ENCODE measurements at places on chromosomes 3 and 15.

DNA sequence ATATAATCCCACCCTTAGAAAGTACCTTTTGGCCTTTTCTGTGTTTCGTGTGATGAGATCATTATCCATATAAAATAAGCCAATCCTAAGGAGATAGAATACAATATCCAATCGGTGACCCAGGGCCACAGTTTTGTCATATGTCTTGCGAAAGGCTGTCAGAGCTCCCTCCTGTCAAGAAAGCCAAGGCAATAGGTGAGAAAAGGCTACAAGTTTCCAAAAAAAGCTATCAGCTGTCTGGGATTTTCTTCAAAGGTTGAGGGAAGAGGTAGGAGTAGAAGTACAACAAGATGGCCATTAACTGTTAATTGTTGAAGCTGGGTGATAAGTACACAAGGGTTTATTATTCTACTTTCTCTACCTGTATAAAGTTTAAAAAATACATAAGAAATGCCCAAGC, 4.0 kb downstream of the PSMD6 start:
- DNase-seq, result no peak

DNA sequence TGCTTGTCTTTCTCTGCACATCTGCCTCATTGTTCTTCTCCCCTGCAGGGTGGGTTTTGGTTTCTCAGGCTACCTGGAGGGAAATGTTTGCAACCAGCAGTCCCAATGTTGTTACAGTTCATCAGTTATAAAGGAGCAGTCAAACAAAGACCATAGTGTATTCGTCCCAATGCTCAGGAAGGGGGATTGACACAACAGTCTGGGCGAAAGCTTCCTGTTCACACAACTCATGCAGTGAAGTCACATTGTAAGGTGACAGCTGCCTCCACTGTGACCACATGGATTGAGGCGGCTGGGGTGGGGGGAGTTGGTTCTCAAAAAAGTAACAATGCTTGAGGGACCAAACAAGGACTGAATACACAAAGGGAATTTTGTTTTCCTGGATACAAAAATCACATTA, 28.8 kb upstream of the TF start:
- no peak for DNase-seq

DNA sequence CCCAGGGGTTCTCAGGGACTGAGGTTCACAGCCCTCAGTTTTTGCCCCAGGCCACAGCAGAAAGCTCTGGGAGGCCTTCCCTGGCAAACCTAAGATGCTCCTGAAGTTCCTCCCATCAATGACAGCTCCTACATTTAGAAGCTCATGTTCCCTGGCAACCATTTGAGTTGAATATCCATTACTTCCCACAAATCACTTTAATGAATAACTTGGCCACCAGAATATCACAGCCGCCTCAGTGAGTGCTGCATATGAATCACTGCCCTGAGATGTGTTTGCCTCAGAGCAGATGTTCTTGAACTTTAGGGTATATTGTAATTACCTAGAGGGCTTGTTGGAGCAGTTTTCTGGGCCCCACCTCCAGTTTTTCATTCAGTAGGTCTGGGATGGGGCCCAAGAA, 27.4 kb downstream of the SLCO2A1 start:
- DNase-seq, result no peak

- DNase-seq, result no peak
These were observed 1.8 kb downstream of the HCN4 start for GRCh38 chr15:73366766-73367623.

DNA sequence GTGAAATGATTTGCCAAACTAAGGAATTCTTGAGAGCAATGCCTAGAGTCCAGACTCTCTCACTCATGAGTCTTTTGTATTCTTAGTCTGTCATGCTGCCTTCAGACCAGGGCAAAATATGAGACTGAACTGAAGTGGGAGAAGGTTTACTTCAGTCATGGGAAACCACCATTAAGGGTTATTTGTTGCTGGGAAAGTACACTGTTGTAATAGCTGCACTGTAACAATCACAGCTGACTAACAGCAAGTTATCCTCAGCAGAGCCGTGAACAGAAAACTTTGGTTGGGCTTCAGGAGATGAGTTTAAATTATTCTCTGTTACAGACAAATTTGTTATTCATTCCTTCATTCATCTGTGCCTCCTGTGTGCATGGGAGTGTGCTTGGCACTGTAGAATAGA, 258.5 kb downstream of the ROBO2 start:
- no peak for DNase-seq

DNA sequence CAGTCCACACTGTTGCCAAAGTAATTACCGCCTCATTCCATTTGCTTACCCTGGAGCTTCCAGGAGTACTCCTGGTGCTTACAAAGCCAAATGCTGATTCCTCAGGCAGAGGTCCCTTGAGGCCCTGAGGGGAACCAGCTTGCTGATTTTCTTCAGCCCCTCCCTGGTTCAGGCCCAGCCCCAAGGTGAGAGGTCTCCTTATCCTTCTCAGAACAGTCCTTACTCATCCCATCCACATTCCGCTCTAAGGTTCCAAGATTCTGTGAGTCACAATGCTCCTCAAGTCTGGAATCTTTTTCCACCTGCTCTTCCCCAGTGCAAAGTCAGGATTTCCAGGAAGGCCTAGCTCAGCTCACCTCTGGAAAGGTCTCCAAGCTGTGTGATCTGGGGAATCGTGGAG, 1.8 kb upstream of the ATP10A start:
- no peak for DNase-seq

Data from stimulated activated CD8-positive, alpha-beta memory T cell treated with anti-CD3 and anti-CD28 coated beads, Interleukin-4, amount 100 ng/mL, for 4 hours (primary cell).